ENCODE measurements at places on chromosomes 16 and 17. TPM values are rescaled to one million over a fixed set of nuclear protein-coding genes. Genes with fewer than 3 reads are reported as not detected.
A peak's percentile ranks its signal among the peaks of the same experiment; 100 is the strongest.

- DNase-seq: peak; percentile 63
Measured at GRCh38 chr16:79800016-79800608, 199.6 kb upstream of the MAF start.

GRCh38 chr16:2595393-2596205, 57.8 kb downstream of the PDPK1 start:
- DNase-seq: no peak

GRCh38 chr16:80346111-80346632, 194.6 kb upstream of the DYNLRB2 start:
- no peak for DNase-seq

- peak; percentile 88 for DNase-seq
Measured at GRCh38 chr16:30658731-30659506, 688 bp downstream of the FBRS start.

DNA sequence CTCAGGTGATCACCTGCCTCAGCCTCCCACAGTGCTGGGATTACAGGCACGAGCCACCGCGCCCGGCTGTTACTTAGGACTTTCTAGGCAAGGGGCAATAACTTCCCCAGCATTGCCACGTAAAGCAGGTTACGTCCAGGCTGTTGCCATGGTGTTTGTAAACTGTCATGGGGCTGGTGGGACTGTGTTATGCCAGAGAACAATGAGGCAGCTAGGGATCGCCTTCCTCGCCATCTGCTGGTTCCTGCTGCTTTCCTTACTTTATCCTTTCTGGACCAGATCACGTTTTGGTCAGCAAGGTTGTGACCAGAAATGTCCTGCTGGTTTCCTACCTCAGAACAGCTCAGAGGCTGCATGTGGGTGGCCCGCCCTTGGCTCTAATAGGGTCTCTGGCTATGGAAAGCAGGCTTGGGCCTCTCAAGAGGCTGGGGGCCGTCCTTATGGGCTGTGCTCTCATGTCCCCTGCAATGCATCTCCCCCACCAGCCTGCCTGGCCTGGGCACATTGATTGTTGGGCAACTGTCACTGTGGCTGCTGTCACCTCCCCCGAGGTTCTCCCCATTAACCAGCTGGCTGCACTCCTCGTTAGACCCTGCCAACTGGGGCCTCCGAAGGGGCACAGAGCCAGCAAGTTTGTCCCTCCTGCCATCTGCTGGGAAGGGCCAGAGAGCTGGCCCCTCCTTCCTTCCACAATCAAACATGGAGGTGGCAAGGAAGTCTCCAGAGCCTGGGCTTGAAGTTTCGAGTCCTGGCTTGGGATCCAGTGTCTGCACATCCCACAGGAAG, 28.2 kb upstream of the ZC3H18 start:
- no peak for DNase-seq

DNA sequence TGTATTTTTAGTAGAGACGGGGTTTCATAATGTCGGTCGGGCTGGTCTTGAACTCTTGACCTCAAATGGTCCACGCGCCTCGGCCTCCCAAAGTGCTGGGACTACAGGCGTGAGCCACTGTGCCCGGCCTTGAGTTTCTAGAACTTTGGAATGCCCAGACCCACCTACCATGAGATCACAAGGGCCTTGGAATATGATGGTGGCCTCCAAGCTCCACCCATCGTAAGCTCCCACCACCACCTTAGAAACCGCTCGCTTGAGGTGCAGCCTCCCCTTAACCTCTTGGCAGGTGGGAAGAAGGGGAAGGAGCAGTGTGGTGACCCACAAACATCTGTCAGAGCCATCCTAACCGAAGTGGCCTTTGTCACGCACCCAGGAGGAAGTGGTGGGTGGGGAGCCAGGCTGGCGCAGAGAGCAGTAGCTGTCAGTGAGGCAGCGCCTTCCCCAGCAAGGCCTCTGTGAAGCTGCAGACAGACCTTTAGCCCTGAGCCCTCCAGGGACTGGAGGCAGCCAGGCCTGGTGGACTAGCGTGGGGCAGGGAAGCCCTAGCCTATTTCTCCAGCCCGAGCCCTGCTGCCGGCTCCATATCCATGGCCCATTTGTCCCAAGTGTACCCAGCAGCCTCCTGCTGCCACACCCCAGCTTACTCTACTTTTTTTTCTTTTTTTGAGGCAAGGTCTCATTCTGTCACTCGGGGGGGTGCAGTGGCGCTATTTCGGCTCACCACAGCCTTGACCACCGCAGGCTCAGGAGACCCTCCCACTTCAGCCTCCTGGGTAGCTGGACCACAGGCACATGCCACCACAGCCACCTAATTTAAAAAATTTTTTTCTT, 13.1 kb upstream of the SEPHS2 start:
- no peak for DNase-seq

The EMP2 gene
- 24.6 TPM for total RNA-seq
